Foreskin keratinocyte (primary cell): ENCODE measurements at places on chromosomes 6 and 20. TPM values are rescaled to one million over a fixed set of nuclear protein-coding genes. Genes with fewer than 3 reads are reported as not detected.

Gene TTK
- 9.9 and 14.4 TPM in 2 replicates for polyA plus RNA-seq

Gene SLC2A10
- 0.11 and 0.18 TPM in 2 replicates for polyA plus RNA-seq

Gene ADRM1
- polyA plus RNA-seq = 223 and 226 TPM in 2 replicates

Gene CCDC167
- polyA plus RNA-seq = 45.7 and 48.9 TPM in 2 replicates

Gene CLDN20
- not detected in 2 replicates for polyA plus RNA-seq

Gene CST4
- polyA plus RNA-seq = not detected in 2 replicates
